T-cell (primary cell): ENCODE measurements at places on chromosomes 4 and X. TPM values are rescaled to one million over a fixed set of nuclear protein-coding genes. Genes with fewer than 3 reads are reported as not detected.

Gene XAGE1A
- not detected for total RNA-seq

GRCh38 chrX:24226176-24226575 is 76.6 kb downstream of the ZFX start:
- no peak for DNase-seq
- no peaks in the 10 kb centered on the region for H3K36me3 ChIP-seq
- no peak overlapping the region for H3K4me3 ChIP-seq
- no peaks in the 10 kb centered on the region for H3K4me1 ChIP-seq
- H3K27ac ChIP-seq: no peak overlapping the region

DNA sequence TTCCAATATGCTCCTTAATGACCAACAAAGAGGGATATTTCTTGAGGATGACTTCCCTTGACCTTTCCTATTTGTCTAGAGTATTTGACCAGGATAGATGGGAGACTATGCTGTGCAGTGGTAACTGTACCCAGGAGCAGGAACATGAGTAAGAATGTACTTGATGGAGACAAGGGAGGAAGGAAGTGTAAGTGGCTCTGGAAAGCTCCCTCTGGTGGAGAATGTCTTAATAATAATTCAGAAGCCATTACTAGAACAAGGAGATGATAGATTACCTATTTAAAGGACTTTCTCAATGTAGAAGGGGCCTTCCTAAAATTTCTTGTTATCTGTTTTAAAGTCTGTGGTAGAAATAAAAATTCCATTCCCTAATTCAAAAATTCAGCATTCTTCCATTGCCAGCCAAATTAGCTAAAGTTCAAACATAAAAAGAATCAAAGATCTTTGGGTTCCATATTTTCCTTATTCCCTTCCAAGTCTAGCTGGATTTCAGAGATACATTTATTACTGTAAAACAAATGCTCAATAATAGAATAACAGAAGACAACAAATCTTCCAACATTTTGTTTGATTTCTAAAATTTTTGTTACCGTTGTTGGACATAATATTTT is 83.8 kb downstream of the GRID2 start:
- no peaks in the 10 kb centered on the region for H3K27me3 ChIP-seq
- H3K36me3 ChIP-seq: no peaks in the 10 kb centered on the region
- H3K4me1 ChIP-seq: no peaks in the 10 kb centered on the region

- no peak overlapping the region for H3K4me3 ChIP-seq
- H3K4me1 ChIP-seq: no peaks in the 10 kb centered on the region
- H3K27ac ChIP-seq: no peak overlapping the region
- H3K27me3 ChIP-seq: no peaks in the 10 kb centered on the region
- no peak for DNase-seq
These were observed 273.6 kb downstream of the FRMPD4 start for GRCh38 chrX:12411831-12412230.

DNA sequence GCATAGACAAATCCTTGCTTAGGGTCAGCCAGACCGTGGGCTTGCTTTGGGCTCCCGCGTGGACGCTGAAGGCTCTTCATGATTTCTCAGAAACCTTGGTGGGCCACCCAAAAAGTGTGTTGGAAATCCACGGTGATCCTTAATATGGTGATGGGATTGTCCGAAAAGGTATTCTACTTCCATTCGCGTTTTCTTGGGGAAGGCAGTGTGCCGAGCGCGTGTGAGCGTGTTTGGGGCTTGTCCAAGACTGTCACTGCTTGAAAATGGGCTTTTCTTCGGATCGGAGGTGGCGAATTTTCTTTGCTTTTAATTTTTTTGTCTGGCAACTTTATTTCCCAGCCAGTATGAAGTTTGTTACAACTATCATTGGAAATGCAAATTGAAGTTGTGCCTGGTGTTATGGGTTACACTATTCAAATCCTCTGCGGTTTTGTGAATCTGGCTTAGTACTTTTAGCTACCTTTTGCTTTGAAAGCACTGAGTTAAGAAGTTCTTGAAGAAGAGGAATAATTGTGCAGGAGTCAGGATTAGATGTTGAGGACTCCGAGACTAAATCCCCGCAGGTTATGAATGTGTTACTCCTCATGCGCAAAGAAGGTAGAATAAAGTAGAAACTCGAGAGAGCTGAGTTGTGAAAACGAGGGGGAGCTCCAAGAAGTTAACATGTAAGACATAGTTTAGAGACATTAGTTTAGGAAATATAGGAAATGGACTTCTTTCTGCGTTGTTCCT is 3.2 kb downstream of the SPRY1 start:
- H3K27ac ChIP-seq: no peak overlapping the region
- peak overlapping the region; percentile 61 for H3K4me3 ChIP-seq
- no peaks in the 10 kb centered on the region for H3K27me3 ChIP-seq
- H3K4me1 ChIP-seq: peaks cover 6% of the 10 kb centered on the region

DNA sequence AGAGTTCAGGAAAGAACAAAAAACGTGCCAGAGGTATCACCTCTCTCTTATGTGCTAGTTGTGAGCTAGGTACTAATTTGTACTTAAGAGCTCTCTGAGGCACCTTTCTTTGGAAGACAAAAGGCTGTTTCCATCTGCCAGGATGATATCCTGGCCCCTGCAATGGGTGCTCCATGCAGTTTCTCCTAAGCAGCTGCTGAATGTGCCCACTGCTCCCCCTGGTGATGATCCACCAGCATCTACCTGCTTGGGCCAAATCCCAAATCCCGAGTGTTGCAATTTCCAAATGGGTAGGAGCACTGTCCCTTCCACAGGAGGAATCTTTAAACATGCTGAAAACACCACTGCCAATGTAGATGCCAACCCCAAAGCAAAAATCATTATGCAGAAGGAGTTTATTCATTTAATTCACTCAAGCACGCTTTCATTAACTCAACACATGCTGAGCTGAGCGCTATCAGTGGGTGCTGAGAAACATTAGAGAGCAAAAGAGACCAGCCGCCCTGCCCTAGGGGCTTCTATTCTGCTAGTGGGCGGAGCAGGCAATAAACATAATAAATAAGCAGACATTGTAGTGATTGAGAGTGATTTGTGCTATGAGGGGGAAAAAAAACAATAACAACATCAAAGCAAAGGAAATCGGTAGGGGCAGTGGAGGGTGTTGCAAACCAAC is 69.6 kb upstream of the C4orf50 start:
- H3K27ac ChIP-seq: no peak overlapping the region
- peaks cover 13% of the 10 kb centered on the region for H3K4me1 ChIP-seq
- H3K36me3 ChIP-seq: peaks cover 3% of the 10 kb centered on the region
- no peak for DNase-seq

DNA sequence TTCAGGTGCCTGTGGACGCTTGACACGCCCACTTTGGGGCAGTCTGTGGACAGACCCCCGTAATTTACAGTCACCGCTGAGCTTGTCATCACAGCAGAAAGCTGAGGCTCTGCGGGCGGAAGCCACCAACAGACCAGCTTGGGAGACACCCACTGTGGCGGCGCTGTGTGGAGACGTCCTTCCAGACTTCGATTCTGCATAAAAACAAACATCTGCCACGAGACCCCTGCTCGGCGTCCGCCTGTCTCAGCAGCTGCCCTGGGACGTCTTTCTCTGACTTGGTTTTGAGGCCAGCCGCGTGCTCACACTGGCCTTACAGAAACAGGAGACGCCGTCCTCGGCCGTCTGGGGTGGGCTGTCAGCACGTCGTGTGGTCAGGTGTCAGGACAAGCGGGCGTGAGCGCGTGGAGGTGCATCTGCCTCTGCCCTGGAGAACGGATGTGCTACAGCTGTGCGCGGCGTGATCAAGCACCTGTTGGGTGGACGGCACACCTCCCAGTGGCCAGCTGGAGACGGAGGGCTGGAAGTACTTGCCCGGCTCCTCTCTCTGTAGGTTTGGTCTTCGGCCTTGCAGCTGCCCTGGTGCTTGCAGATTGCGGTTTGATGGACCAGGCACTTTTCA is 37.5 kb downstream of the PIGG start:
- no peaks in the 10 kb centered on the region for H3K4me1 ChIP-seq
- peaks cover 31% of the 10 kb centered on the region for H3K36me3 ChIP-seq
- DNase-seq: no peak
- no peak overlapping the region for H3K27ac ChIP-seq
- H3K27me3 ChIP-seq: no peaks in the 10 kb centered on the region

Gene PCYT1B
- not detected for total RNA-seq

Gene TMEM164
- 16.9 TPM for total RNA-seq

- no peaks in the 10 kb centered on the region for H3K27me3 ChIP-seq
- no peak for DNase-seq
- no peaks in the 10 kb centered on the region for H3K36me3 ChIP-seq
- no peak overlapping the region for H3K27ac ChIP-seq
- no peak overlapping the region for H3K4me3 ChIP-seq
These were observed 429.7 kb downstream of the MAPK10 start for GRCh38 chr4:85929961-85930665.

- H3K27ac ChIP-seq: no peak overlapping the region
- no peaks in the 10 kb centered on the region for H3K27me3 ChIP-seq
- no peak overlapping the region for H3K4me3 ChIP-seq
- no peaks in the 10 kb centered on the region for H3K4me1 ChIP-seq
These were observed 102.0 kb upstream of the ARHGAP24 start for GRCh38 chr4:85372966-85373365.

DNA sequence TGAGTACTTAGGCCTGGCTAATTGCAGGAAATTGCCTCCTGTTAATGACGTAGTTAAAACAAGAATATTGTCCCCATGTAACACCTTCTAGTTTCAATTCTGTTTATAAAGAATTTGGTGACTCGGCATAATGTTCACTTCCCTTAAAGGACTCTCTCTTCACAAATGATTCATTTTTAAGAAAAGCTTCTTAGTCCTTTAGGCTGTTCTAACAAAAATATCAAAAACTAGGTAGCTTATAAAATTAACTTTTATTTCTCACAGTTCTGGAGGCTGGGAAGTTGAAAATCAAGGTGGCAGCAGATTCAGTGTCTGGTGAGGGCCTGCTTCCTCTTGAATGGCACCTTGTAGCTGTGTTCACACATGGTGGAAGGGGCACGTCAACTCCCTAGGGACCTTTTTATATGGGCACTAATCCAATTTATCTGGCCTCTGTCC is 23.8 kb downstream of the COL25A1 start:
- no peaks in the 10 kb centered on the region for H3K27me3 ChIP-seq
- H3K36me3 ChIP-seq: no peaks in the 10 kb centered on the region
- H3K4me1 ChIP-seq: no peaks in the 10 kb centered on the region
- H3K27ac ChIP-seq: no peak overlapping the region
- DNase-seq: no peak

GRCh38 chr4:127052742-127053141 is 580.0 kb upstream of the INTU start:
- no peaks in the 10 kb centered on the region for H3K4me1 ChIP-seq
- DNase-seq: no peak
- H3K36me3 ChIP-seq: no peaks in the 10 kb centered on the region

DNA sequence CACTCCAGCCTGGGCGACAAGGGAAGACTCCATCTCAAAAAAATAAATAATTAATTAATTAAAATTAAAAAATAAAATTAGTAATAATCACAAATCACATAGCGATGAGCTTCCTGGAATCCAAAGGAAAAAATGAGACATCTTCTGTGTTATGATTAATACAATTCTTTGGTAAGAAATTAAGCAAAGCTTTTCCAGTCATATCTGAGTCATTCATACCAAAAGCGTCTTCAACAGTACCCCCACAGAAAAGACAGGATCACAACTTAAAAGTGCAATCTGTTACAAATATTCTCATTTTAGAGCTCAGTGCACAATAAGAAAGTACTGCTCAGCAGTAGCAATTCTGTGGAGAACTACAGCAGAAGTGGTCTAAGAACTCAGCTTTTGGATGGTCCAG is 168.5 kb upstream of the MXRA5 start:
- H3K4me3 ChIP-seq: no peak overlapping the region
- H3K4me1 ChIP-seq: no peaks in the 10 kb centered on the region
- no peak for DNase-seq
- H3K27me3 ChIP-seq: no peaks in the 10 kb centered on the region
- H3K36me3 ChIP-seq: no peaks in the 10 kb centered on the region

DNA sequence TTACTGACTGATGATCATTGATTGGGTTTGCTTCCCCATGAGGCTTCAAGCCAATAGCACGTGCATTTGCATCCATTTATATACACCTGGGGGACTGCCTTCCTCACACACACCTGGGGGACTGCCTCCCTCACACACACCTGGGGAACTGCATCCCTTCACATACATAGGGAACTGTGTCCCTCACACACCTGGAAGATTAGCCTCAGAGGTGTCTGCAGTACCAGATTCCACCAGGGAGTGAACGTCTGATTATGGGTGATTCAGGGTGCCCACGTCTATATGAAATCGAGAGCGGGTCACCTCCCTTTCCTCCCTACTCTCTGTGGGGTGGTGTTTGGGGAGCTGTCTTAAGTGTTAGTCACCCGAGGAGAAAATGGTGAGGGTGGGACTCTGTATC is 16.9 kb downstream of the CD99 start:
- H3K36me3 ChIP-seq: peaks cover 22% of the 10 kb centered on the region
- H3K4me3 ChIP-seq: no peak overlapping the region
- no peak for DNase-seq
- peak overlapping the region; percentile 26 for H3K27ac ChIP-seq
